Activated CD4-positive, alpha-beta T cell treated with anti-CD3 and anti-CD28 coated beads, Interleukin-2, amount 50 U/mL, for 24 hours (primary cell): ENCODE measurements at places on chromosomes 2 and 18.

GRCh38 chr18:13320891-13321425 is 102.4 kb downstream of the LDLRAD4 start:
- DNase-seq: no peak

DNA sequence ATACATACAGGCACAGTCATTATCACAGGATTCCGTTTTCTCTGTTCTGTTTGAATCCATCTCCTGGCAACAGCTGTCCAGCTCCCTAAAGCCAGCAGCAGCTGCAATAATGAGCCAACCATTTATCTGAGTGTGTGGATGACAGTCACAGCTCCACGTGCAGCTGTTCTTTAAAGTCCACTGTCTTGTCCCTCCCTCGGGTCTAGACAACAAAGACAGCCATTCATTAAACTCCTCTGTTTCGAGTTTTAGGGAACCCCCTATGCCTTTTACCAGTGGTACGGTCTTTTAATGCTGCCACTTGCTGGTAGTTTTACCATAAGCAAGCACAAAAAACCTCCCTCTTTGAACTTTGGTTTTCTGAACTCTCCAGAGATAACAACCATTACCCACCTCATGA is 16.0 kb upstream of the MSGN1 start:
- DNase-seq: no peak

- DNase-seq: no peak
Observed at GRCh38 chr2:36373149-36373926, 17.8 kb downstream of the CRIM1 start.

- no peak for DNase-seq
Observed at GRCh38 chr2:127326289-127326945, 32.5 kb upstream of the ERCC3 start.

DNA sequence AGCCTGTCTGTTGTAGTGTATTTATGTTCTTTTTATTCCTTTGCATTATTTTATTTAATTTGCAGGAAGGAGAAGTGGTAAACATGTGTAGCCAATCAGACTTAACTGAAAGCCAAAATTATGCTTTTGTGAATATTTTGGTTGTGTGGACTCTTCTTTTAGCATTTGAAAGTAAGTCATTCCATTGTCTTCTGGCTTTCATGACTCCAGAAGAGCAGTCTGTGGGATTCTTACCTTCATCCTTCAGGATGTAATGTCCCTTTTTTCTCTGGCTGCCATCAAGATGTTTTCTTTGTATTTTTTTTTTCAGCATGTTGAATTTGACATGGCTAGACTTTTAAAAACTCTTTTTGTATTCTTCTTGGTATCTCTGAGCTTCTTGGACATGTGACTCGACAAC is 895.2 kb upstream of the ZEB2 start:
- DNase-seq: no peak

GRCh38 chr18:39960550-39960949 is 1994.5 kb upstream of the PIK3C3 start:
- DNase-seq: no peak

DNA sequence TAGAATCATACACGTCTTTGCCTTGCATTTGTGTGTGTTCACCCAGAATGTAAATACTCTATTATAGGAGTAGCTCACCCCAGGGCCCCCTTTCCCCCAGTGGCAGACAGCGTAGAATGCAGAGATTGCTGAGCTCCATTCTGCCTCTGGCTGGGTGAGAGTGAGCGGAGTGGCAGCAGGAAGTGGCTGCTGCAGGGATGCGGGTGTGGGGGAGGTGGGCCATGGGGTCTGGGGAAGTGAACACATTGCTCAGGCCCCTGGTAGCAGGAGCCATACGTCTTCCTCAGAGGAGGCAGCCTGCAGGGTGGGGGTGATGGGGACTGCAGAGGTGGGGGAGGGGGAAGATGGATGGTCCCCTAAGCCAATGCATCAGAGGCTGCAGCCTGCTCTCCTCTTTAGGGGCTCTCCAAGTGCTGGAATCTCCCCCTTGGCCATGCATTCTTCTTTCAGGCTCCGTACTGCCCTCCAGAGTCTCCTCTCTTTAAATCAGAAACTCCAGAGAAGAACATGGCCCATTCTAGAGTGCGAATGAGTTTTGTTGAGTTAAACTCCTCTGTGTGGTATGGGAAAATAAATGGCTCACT is 72.2 kb downstream of the CELF4 start:
- DNase-seq: no peak

GRCh38 chr2:190425221-190425866 is 17.2 kb downstream of the MFSD6 start:
- no peak for DNase-seq
